ENCODE measurements at places on chromosomes 2 and 18.

DNA sequence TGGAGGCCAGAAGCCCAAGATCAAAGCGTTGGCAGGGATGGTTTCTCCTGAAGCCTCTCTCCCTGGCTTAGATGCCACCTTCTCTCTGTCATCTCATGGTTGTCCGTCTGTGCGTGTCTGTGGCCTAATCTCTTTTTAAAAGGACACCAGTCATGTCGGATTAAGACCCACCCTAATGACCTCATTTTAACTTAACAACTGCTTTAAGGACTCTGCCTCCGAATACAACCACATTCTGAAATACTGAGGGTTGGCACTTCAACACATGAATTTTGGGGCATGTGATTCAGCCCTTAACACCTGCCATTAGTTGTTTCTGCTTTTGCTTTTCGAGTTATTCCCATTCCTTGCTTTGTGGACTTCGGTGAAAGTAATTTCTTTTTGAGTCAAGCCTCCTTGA is 97.8 kb upstream of the SMIM21 start:
- no peak for DNase-seq

DNA sequence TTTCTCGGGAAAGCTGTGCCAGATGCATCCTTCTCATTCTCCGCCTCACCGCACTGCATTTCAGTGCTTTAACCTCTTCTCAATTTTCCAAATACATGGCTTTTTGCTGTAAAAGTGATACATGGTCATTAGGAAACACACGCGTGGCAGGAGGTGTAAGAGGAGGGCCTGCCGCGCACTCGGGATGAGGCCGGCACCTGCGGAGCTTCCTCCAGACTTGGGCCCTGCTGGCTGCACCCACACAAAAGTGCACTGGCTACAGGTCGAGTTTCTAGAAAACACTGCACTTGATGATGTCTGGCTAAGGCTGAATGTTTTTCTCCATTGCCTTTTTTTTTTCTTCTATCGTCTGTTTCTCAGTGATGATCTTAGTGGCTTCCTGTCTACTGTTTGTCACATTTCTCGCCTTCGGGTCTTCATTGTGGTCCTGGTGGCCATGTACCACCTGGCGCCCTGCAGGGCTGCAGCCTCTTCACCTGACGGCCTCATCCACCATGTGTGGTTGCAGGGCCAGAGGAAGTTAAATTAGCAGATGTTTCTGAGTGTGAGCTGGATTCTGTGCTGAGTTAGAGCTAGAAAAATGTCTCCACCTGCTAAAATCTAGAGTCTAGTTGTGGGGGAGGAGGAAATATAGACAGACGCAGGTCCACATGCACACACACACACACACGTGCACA is 7.6 kb downstream of the KCNG2 start:
- no peak for DNase-seq

GRCh38 chr18:51171223-51171622 is 26.3 kb downstream of the MEX3C start:
- no peak for DNase-seq

DNA sequence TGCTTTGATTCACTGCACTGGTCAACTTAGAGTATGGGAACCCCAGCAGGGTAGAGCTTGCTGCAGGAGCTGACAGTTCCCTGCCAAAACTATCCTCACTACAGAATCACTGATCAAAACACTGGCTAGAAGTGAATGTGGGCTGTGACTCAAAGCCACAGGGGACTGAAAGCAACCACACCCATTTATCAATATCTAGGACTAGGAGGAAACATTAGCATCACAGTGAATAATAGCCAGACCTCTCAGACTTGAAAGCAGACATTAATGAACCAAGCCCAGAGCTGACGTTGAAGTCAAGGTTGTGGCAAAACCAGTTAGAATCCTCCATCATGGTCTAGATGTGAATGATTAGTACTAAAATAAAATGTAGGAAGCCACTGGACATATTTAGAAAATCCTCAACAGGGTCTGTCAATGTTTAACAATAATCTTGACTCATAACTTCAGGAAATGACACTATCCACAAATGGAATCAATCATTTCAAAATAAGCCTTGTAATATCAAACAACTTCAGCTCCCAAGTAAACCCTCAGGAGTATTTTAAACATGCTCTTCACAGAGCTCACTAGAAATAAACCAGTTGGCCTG is 131.4 kb downstream of the CDH20 start:
- DNase-seq: no peak

GRCh38 chr2:236166796-236167296 is 1.3 kb downstream of the GBX2 start:
- DNase-seq: no peak

- DNase-seq: no peak
Measured at GRCh38 chr2:54206596-54206995, 49.4 kb downstream of the TSPYL6 start.

GRCh38 chr2:178858896-178859625 is 51.8 kb upstream of the TTN start:
- no peak for DNase-seq

GRCh38 chr2:211259831-211260476 is 703.6 kb downstream of the CPS1 start:
- no peak for DNase-seq

DNA sequence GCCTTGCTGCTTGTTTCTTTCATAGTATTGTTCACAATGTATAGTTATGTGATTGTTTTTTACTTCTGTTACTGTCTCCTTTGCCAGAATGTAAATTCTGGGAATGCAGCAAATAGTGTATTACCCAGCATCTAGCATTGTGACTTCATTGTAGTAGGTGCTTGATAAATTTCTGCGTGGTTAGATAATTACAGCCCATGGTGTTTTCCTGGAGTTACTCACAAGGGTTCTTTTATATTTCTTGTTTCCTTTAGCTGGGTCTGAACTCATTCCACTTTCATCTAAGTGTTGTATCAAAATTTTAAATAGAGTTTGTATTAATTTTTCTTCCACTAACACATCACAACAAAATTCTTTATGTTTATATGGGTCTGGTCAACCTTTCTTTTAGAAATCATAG is 132.6 kb downstream of the MAP4K4 start:
- no peak for DNase-seq
